ENCODE measurements at places on chromosomes 5 and 9.

DNA sequence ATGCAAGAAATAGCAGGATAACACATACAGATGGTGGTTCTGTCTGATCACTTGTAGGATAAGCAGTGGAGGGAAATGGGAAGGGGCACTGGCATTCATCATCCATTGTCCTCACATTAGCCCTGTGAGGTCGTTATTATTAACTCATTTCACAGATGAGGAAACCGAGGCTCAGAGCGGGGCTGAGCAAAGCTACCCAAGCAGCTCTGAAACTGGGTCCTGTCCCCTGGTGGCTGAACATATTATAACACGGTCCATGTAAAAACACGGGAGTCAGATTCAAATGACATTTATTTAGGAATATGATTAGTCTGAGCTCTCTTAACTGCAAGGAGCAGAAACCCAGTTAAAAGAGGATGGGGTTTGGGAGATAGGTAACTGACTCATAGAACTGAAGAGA, 43.1 kb downstream of the HRH2 start:
- no peak for DNase-seq

DNA sequence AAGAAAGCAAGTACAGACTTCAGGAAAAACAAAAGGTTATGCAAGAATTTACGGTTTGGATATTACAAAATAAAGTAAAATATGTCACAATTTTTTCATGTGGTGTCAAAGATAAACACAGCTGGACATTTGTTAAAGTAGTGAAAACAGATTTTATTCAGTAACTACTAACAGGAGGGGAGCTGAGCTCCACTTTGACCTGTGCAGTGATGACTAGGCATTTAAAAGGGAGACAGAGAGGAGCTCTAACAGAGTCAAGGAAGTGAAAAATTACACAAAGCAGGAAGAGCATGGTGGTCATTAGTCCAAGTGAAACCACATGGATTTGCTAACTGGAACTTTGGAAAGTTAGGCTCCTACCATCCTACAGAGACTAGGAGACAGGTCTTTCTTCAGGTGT, 263.6 kb upstream of the PCSK5 start:
- no peak for DNase-seq

DNA sequence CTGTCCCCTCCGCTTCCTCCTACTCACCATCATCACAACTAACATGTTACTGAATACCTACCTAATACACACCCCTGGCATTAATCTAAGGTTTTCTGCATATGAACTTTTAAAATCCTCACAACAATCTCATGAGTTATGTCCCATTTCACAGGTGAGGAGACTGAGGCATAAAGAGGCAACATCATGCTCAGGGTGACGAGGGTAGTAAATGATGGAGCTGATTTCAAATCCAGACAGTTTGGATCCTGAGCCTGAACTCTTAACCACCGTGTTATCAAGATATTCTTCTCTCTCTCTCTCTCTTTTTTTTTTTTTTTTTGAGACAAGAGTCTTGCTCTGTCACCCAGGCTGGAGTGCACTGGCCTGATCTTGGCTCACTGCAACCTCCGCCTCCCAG, 12.9 kb upstream of the EEIG1 start:
- no peak for DNase-seq

- DNase-seq = no peak
Observed at GRCh38 chr5:42573386-42573785, 150.1 kb downstream of the GHR start.

DNA sequence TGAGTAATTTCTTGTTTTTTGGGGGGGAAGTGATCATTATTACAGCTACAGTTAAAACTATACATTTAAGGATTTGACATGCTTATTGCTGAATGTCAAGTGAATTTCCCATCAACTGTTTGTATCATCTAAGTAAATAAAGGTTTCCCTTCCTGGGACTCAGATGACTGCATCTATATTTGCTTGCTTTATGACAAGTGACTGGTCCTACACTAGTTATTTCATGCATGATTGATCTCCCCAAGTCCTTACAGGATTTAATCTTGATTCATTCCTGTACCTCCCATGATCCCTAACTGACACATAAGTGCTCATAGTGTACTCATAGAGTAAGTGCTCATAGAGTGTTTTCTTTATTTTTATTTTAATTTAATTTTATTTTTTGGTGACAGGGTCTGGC, 2.8 kb downstream of the TXNDC8 start:
- no peak for DNase-seq

DNA sequence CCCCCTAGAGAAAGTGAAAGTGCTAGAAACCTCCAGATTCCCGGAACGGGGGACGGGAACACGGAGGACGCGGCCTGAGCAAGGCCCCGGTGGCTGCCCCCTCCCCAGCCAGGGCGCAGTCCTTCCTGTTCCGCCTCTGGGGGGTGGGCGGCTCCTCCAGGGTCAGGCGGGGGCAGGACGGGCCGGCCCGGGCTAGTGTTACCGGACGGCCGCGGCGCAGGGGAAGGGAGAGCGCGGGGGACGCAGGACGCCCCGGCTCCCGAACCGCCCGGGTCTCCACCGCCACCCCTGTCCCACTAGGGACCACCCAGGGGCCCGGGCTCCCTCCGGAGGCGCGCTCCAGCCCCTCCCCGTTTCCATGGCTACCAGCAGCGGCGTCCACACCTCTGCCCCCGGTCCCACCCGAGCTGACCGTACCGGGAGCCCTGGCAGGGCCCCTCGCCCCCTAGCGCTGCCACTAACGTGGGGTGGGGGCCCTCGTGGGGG, 579 bp downstream of the SLC12A7 start:
- DNase-seq = no peak

- no peak for DNase-seq
Observed at GRCh38 chr9:89536600-89536999, 38.7 kb upstream of the SEMA4D start.

- DNase-seq = no peak
Observed at GRCh38 chr5:133319905-133320520, 268.2 kb downstream of the HSPA4 start.

DNA sequence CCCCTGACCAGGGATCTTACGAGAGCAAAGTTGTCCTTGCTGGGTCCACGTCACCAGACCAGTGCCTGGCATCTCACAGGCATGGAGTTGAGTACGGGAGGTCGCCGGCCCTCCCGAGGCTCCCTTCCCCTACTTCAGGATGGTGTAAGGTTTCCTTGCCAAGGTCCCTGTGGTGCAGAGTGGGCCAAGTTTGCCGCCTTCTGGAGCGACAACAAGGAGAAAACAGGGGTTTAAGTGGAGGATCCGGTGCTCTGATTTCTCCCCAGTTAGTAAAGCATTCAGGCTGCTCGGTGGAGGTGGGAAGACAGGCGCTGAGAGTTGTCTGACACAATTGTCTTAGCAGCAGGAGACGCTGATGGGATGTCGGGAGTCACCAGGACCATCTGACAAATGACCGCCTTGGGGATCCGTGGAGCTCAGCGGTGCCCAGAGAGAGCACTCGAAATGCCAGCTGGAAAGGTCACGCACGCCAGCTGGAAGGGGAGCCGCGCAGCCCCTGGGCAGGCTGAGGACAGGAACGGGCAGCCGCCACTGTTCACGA, 37.3 kb downstream of the ADAMTS2 start:
- no peak for DNase-seq

DNA sequence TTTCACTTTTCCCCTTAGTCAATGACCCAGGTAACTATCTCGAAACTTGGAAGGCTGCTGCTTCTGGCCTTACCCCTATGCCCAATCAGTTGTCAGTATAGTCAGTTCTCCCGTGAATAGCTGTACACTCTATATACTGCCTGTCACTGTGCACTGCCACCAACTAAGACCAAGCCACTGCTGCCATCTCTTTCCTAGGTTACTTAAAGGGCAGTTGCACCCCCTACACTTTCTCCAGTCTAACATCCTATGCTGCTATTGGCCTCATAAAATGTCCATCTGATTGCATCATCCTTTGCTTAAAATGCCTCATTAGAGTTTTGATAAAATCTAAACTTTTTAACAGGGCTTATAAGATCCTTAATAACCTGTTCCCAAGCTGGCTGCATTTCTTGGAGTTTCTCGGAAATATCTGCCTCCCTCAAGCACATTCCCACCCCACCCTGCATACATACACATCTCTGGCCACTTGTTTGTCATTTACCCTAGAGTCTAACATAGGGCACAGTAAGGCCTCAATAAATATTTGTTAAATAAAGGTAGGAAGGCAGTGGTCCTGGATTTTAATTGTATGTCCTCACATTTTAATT, 32.8 kb upstream of the TNFAIP8 start:
- DNase-seq = no peak

DNA sequence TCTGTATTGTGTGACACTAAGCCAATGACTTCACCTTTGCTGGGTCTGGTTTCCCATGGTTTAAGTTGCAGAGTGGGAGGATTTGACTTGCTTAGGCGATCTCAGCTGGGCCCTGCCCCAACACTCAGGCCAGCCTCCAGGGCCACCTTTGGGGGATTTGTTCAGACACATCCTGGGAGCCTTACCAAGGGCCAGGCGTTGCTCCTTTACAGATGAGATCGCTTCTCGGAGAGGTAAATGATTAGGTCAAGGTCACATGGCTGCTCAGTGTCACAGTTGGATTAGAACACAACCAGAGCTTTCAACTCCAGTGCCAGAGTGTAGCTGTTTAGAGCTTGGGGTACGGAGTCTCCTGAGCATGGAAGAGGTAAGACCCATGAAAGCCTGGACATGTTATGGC, 57.5 kb downstream of the COL27A1 start:
- DNase-seq = no peak

DNA sequence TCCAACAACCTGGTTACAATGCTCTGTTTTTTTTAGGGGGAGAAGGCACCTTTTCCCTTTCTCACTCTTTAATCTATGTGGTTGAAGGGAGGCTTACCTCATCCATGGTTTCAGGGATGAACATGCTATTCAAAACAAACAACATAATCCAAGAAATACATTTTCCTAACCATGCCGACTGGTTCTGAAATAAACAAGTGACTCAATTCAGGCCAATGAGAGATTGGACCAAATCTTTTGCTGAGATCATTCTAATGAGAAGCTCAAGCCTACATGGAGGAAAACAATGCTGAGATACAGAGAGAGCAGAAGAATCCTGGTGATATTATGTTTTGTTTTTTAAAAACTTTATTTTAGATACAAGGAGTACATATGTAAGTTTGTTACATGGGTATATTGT, 46.8 kb upstream of the ELL2 start:
- DNase-seq = no peak

DNA sequence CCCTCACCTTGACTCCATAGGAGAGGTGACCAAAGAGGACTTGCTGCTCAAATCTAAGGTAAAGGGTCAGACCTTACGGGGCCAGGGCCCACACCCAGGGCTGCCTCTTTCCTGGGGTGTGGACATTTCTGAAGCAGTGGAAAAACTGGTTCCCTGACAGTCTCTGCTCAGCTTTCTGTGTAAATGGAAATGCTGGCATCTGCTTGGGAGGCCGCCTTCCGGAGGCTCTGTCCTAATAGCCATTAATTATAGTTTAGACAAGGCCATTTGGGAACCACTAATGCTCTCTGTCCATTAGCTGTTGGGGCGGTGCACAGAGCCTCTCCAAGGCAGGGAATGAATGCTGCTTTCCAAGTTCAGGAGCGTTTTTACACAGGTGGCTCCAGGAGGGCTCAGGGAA, 17.3 kb downstream of the USP20 start:
- DNase-seq = no peak

DNA sequence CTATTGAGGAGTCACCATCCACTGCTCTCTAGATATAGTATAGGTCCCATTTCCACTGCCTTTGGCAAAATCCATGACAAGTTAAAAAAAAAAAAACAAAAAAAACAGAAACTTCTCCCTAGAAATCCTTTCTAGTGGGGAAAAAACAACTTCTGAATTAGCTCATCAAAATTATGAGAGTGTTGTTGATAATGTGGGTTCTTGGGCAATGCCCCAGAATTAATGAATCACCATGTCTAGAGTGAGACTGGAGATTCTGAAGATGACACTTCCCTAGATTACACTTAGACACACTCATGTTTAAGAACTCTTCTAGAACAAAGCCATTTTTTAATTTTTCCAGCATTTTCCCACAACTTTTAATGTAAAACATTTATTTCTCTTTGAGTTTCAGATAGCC, 728.0 kb upstream of the C9orf72 start:
- no peak for DNase-seq

DNA sequence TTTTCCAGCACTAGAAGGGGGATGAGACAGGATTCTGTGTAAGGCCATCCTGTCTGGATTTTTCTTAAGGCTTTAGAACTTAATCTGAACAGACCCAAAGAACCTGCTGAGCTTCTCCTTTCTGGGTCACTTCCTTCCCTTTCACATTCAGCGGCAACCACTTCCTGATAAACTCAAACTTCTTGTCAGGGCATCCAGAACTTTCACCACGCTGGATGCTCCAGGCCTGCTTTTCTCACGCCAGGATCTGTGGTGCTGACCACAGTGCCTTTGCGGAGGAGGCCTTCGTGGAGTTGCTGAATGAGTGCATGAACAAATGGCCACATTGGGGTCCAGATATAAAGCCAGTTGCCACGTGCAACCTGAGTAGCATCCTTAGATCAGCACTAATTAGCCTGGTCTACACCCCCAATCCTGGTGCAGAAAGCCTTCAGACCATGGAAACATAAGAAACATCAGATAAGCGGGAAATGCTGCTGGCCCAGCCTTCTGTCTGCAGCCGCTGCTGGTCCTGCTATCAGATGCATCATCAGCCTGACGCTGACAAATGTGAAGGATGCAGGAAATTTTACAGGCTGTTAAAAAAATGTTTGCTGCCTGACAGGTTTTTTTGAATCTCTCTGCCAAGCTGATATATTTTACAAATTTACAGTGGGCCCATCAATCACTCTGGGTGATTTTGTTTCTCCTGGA, 75.3 kb upstream of the BARHL1 start:
- DNase-seq = no peak

DNA sequence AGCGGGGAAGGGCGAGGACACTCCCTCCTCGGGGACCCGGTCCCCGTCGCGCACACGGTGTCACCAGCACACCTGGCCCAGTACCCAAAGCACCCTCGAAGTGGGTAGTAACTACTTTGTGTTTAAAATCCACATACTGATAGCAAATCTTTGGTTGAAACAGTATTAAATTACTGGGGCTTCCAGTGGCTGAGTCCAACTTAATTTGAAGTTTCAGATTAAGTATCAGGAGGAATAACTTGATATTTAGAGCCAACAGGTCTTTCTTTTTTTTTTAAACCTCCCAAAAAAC, 615 bp downstream of the ATG10 start:
- no peak for DNase-seq

DNA sequence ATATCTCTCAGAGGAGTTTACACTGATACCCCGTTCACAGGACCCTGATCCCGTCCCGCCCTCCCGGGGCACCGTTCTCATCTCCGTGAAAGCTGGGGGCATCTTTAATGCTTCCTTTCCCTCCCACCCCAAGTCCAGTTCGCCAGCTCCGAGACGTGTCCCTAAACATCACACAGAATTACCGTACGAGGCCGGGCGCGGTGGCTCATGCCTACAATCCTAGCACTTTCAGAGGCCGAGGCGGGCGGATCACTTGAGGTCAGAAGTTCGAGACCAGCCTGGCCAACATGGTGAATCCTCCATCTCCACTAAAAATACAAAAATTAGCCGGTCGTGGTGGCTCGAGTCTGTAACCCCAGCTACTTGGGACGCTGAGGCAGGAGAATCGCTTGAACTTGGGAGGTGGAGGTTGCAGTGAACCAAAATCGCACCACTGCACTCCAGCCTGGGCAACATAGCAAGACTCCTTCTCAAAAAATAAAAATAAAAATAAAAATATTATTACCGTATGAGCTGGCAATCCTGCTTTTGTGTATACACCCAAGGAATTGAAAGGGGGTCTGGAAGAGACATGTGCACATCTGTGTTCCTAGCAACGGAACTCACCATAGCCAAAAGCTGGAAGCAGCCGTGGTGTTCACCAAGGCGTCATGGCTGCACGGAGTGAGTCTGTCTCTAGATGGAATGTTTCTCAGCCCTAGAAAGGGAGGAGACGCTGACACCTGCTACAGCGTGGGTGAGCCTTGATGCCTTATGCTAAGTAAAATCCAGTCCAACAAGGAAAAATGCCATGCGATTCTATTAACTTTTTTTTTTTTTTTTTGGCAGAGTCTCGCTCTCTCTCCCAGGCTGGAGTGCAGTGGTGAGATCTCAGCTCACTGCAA, 1.2 kb upstream of the ABO start:
- no peak for DNase-seq

Measured in stimulated activated CD4-positive, alpha-beta T cell treated with anti-CD3 and anti-CD28 coated beads, Interleukin-15, amount 100 ng/mL, for 1 hour (primary cell).